HuH-7 (cell line): ENCODE measurements at places on chromosomes 13 and 19.

GRCh38 chr19:42075364-42075615, 676 bp upstream of the ZNF574 start:
- no peak for DNase-seq

GRCh38 chr13:72889495-72889894, 107.6 kb downstream of the PIBF1 start:
- no peak for DNase-seq

GRCh38 chr19:46928951-46929350, 68.2 kb downstream of the ARHGAP35 start:
- DNase-seq = no peak

- no peak for DNase-seq
Observed at GRCh38 chr13:21879263-21879914, 208.5 kb downstream of the FGF9 start.

DNA sequence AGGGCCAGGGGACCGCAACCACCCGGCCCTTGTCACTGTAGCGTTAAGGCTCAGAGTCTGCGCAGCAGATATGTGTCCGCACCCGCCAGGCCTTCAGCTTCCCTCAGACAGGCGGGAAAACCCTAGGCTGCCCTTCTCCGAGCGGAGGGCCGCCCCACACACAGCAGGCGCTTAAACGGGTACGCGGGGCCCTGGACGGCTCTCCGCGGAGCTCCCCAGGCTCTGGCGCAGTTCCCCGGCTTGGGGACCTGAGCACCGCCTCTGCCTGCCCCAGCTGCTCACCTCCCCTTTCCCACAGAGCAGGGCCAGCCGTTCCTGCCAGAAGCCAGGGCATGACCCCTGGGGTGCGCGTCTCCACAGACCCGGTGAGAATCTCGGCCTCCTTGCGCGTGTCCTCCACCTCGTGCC, 593 bp downstream of the ZNF135 start:
- DNase-seq = no peak
